Left forelimb (tissue), 1 donor: ENCODE measurements at places on chromosomes 3 and 15.

DNA sequence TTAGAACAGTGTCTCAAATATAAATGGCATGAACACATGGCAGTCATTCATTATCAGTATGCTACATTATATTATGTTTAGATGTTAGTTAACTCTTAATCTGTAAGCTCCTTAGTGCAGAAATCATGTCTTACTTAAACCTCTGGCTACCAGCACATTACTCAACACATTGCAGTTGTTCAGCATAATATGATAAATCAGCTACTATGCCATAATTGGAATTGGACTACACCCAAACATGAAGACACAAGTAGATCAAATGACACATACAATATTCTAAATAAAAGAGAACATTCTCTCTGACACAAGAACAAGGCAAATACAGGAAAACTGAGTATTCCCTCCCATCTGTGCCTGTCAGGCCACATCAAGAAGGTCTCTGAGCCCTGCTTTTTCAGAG is 116.1 kb downstream of the PCCB start:
- no peak for DNase-seq

DNA sequence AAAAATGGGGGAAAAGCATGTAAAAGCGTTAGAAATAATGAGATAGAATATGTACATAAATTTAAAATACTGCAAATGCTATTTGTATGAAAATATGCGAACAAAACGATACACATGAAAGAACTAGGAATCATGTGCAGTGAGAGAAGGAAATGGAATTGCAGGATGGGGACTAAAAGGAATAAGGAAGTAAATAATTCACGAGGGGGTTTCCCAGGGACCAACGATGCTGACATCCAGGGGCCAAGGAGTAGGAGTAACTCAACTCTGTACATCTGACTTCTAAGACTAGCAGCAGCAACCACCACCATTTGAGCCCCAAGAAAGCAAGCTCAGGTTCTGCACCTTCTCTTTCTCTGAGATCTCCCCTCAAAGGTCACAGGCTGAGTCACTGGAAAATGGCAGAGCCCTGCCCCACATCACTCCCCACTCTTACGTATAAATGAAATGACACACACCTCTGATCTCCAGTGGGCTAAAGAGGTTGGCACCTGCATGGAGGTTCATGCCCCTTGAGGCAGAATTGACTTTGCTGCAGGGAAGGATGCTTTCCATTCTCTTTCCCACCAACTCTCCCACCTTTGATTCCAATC is 100.0 kb upstream of the DLG1 start:
- no peak for DNase-seq

DNA sequence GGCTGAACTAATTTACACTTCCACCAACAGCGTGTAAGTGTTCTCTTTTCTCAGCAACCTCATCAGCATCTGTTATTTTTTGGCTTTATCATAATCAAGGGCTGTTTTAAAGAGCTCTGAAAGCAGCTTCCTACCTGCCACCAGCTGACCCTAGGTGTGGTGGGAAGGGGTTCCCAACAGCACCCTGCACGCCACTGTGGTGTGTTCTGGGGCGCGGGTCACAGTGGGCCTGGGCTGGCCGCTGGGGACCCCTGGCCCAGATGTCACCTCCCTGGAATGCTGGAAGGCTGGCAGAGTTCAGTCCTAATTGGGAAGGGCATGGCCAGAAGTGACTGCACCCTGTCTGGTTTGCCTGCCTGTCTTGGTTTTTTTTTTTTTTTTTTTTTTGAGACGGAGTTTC is 82.2 kb downstream of the ASB7 start:
- no peak for DNase-seq

DNA sequence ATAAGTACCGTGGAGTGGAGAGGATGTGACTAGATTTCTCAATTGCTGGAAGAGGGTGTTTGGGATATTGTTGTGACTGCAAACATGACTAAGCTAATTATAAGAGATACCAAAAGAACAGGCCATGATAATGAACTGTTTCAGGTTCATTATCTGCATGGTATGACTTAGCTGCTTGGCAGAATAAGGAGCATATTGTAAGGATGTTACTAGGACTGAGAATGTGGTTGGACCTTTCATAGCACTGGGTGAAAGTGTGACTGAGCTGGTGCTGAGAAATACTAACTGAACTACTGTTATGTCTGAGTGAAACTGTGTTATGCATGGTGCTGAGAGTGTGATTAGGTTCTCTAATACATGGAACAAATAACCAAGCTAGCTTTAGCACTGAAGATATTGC is 11.0 kb downstream of the SCN10A start:
- DNase-seq, result no peak

- no peak for DNase-seq
Observed at GRCh38 chr3:54964081-54964480, 36.2 kb upstream of the LRTM1 start.

DNA sequence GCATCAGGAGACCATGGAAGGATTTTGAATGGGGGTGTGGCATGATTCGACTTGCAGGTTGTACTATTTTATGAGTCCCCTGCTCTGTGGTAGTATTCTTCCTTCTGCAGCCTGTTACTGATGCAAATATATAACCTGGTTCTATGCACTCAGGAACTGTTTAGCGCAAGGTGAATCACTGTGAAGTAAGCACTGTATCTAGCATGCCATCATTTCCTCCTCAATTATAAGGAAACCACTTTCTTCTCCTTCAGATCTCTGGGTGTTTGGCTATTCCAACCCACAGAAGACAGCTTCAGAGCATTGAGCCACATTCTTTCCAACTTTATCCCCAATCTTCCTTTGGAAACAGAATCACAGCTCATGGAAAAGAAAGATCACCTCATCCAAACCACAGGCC is 176.7 kb downstream of the DIPK2A start:
- DNase-seq, result no peak

DNA sequence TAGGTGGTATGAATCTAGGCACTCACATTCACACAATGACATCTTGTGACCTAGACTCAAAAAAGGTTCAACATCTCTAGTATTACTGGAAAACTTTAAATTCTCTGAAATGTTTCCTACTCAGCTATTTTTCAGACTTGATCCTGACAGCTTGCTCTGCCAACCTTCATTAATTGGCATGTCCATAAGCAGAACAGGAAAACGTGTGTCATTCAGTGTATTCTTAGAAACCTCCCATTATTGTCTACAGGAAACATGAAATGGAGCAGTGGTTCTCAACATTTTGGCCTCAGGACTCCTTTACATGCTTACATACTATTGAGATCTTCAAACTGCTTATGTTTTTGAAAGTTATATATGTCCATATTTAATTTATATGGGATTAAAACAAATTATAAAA is 363.2 kb downstream of the NAALADL2 start:
- no peak for DNase-seq

- DNase-seq, result no peak
Observed at GRCh38 chr3:99419116-99419515, 219.3 kb upstream of the COL8A1 start.

GRCh38 chr15:93110502-93111040 is 21.6 kb upstream of the RGMA start:
- no peak for DNase-seq

GRCh38 chr3:186021673-186022362 is 84.0 kb upstream of the TRA2B start:
- no peak for DNase-seq

- DNase-seq, result no peak
Observed at GRCh38 chr3:129543999-129544398, 1.0 kb downstream of the H1-8 start.

- DNase-seq, result no peak
Observed at GRCh38 chr3:52857133-52857532, 22.3 kb upstream of the MUSTN1 start.

DNA sequence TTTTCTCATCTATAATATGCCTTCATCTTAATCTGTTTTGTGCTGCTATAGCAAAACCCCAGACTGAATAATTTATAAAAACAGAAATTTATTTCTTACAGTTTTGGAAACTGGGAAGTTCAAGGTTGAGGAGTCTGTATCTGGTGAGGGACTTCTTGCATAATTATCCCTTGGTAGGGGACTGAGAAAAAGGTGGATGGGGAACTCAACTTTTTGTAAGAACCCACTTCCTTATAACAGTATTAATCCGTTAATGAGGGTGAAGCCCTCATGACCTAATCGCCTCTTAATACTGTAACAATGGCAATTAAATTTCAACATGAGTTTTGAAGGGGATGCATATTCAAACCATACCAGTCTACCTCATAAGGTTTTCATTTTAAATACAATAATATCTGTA is 17.4 kb upstream of the MYH15 start:
- no peak for DNase-seq

DNA sequence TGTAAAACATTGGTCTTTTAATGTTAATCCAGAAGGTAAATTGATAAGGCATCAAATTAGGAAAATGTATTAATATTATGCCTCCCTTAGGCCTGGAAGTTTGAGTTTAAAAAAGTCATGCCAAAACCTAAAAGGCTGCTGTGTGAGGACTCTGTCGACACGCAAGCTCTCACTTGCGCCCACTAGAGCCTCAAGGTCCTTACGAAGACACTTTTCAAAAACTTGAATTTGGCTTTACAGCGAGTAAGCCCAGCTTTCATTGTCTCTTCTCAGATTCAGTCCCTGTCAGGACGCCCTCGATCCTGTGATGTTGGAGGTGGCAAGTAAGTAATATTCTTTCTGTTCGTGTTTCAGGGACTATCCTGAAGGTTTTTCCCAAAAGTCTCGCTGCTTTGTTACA is 89.7 kb downstream of the CRTC3 start:
- no peak for DNase-seq

- no peak for DNase-seq
Observed at GRCh38 chr3:163315786-163316185, 1762.5 kb downstream of the SI start.
